ENCODE measurements at places on chromosomes 4 and X.

DNA sequence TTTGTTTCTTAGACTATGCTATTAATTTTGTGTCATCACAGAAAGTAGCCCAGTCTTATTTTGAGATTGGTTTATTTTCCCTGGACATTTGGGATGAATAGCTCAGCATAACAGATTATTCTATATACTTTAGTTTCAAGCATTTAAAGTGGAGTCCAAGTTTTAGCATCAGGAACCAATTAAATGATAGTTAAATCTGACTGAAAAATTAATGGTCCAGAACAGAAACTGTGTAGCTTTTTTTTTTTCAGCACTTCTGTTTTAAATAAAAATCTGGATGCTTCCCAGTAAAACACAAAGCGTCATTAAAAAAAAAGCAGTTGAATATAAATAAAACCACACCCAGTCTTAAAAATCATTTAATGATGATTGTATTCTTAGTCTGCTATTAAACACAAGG lies 59.4 kb upstream of the PITX2 start:
- no peak for DNase-seq

DNA sequence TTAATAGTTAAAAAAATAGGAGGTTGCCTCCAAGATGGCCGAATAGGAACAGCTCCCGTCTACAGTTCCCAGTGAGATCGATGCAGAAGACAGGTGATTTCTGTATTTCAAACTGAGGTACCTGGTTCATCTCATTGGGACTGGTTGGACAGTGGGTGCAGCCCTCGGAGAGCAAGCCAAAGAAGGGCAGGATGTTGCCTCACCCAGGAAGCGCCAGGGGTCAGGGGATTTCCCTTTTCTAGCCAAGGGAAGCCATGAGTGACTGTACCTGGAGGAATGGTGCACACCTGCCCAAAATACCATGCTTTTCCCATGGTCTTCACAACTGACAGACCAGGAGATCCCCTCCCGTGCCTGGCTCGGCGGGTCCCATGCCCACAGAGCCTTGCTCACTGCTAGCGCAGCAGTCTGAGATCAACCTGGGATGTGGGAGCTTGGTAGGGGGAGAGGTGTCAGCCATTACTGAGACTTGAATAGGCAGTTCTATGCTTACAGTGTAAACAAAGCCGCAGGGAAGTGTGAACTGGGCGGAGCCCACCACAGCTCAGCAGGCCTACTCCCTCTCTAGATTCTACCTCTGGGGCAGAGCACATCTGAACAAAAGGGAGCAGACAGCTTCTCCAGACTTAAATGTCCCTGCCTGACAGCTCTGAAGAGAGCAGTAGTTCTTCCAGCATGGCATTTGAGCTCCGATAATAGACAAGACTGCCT lies 47.5 kb downstream of the PPA2 start:
- DNase-seq, result no peak

DNA sequence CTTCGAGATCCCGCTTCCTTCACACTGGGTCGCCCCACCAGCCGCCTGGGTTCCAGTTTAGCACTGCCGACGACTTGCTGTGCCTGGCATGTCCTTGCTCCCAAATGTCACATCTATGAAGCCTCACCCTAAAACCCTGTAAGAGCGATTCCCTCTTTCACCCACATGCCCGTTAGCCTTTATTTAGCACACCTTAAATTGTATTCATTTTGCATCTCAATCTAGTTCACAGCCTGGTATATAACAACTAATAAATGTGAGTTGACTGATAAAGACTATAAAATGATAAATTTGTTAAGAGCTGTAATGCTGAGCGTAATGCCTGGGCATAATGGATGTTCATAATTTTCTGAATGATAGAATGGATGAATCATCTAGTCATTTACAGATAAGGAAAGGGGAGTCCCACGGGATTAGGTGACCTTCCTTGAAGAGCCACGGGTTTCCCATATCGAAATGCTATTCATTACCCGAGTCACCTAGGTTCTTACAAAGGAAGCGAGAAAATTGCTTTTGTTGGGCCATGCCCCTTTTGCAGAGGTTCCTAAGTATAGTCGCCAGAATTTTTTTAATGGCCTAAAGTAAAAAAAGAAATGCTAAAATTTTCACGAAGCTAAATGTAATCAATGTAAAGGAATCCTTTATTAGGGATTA lies 1.1 kb upstream of the AP1S2 start:
- DNase-seq, result no peak

GRCh38 chr4:54104907-54105306 lies 4.9 kb downstream of the GSX2 start:
- DNase-seq, result no peak

All from stimulated activated CD4-positive, alpha-beta T cell treated with anti-CD3 and anti-CD28 coated beads, Interleukin-12 subunit alpha, Interleukin-12 subunit beta, amount 100 ng/mL, for 24 hours (primary cell).